ENCODE measurements at places on chromosomes 1 and 21.

DNA sequence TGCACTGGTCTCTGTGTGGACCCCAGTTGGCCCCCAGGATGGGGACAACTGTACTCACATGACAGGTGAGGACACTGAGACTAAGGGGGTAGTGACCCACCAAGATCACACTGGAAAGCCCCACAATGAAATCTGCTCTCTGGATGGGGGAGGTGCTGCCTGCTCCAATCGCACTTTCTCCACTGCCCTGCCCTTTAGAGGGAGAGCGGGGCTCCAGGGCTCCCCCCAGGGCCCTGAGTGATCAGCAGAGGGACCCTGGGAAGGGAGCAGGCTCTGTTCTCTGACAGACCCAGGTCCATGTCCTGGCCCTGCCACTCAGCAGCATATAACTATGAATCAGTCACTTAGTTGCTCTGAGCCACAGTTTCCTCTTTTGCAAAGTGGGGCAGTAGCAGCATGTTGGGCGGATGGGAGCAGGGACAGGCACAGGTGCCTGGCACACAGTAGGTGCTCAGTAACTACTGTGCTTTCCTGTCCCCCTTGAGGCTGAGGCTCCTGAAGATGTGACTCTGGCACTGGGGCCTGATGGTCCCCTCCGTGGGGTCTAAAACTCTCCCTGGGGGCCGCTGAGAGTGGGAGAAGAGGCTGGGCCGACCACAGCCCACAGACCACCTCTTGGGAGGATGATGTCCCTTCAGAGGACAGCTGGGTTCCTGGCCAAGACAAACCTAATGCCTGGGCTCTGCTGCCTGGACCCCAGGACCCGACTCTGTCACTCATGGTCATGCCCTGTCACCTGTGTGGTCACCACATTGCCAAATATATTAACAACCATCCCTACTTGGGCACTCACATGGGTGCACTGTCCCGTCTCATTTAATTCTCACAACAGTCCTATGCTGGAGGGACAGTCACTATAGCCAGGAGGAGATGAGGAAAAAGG, 222.7 kb downstream of the PTPRU start:
- DNase-seq = no peak

- no peak for DNase-seq
Measured at GRCh38 chr1:167330601-167331293, 110.1 kb downstream of the POU2F1 start.

DNA sequence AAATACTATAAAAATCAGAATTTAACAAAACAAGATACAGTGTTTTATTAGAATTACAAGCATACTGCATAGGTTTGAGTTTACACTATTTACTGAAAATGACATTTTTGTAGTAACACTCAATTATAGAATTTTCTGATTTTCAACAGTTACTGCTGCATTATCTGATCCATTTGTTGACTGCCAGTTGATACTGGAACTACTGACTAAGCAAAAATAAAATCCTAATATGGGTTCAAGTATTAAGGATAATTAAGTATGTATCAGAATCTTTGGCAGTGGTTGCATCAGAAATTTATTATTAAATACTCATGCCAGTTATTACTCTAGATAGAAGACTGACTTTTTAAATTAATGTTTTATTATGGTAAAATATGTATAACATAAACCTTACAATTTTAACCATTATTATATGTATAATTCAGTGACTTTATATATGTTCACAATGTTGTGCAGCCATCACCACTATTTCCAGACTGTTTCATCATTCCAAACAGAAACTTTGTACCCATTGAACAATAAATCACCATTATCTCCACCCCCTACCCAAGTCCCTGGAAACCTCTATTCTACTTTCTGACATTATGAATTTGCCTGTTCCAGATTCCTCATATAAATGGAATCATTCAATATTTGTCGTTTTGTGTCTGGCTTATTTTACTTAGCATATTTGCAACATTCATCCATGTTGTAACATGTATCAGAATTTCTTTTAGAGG, 58.2 kb upstream of the GPR88 start:
- no peak for DNase-seq

DNA sequence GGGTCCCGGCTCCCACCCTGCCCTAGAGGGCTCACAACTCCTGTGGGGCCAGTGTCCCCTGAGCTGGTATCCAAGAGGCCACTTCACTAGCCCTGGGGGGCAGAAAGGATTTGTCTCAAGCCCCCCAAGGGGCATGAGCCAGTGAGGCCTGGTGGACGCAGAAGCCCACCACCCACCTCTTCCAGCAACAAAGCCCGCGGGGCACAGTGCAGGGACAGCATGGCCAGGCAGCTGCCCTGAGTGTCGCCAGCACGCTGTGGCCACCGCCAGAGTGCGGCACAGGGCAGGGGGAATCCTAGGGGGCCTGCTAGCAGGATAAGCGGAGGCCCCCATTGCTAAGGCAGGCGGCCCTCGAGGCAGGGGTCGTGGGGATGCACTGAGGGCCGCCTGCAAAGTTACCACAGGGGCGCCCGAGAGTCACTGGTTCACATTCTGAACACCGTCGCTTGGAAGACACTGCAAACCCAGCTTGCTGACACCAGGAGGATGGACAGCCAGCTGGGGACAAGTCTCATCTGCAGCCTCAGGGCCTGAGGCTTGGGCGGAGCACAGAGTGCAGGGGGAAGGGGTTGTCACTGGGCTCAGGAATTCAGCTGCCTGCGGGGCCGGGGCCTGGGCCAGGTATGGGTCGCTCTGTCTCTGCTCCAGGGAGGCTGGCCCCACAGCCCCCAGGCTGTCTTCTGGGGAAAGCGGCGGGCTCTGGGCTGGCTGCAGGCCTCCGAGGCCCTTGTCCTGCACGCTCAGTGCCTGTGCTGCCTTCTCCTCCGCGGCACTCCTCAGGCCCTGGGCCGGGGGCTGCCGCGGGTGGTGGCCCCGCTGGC, 26.8 kb downstream of the SLC19A1 start:
- no peak for DNase-seq

DNA sequence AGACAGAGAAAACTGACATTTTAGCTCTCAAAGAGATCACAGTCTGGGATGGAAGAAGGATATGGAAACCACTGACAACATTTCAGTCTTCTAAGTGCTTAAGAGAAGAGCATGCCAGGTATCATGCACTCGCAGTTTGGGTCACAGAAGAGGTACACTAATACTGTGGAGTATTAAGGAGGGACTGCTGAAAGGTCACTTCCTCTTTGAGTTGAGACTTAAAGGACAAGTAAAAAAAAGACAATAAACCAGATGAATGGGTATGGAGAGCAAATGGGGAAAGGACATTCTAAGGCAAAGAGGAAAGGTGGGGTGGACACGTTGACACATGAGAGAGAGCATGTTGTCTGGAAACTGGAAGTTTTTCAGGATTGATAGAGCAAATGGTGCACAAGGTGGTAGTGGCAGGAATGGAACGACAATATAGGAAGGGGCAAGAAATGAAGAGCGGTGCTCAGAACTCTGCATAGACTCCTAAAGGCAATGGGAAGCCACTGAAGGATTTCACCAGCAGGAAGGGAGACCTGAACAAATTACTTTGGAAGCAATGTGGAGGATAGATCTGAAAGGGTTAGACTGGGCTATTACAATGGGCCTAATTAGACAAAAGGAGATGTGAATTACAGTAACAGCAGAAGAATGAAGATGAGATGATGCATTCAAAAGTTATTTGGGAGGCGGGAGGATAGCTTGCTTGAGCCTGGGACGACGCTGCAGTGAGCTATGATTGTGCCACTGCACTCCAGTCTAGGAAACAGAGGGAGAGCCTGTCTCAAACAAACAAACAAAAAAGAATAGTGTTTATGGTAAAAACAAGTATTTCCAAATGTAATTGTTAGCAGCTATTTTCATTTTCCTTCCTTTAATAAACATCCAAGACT, 11.1 kb downstream of the DIPK1A start:
- no peak for DNase-seq

- no peak for DNase-seq
Measured at GRCh38 chr1:24636661-24637357, 6.3 kb upstream of the SRRM1 start.

GRCh38 chr1:47555841-47556560, 118.2 kb downstream of the FOXD2 start:
- no peak for DNase-seq

- DNase-seq = no peak
Measured at GRCh38 chr1:221714227-221715152, 27.4 kb downstream of the DUSP10 start.

- no peak for DNase-seq
Measured at GRCh38 chr1:168210312-168210711, 15.5 kb upstream of the SFT2D2 start.

DNA sequence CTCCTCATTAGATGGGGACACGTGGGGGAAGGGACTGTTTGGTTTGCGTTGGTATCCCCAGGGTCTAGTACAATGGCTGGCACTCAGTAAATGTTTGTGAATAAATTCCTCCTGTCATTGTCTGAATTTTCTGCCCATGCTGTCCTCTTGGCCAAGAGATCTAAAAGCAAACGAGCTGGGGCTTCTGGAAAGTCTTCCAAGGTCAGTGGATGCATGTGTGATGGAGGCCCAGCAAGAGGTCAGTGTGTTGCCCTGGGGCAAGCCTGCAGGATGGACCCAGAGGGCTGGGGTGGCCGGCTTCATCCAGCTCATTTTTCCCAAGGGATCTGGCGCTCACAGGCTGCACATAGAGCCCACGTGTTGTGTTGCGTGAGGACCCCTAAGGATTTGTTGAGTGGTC, 30.0 kb upstream of the JUN start:
- DNase-seq = no peak

DNA sequence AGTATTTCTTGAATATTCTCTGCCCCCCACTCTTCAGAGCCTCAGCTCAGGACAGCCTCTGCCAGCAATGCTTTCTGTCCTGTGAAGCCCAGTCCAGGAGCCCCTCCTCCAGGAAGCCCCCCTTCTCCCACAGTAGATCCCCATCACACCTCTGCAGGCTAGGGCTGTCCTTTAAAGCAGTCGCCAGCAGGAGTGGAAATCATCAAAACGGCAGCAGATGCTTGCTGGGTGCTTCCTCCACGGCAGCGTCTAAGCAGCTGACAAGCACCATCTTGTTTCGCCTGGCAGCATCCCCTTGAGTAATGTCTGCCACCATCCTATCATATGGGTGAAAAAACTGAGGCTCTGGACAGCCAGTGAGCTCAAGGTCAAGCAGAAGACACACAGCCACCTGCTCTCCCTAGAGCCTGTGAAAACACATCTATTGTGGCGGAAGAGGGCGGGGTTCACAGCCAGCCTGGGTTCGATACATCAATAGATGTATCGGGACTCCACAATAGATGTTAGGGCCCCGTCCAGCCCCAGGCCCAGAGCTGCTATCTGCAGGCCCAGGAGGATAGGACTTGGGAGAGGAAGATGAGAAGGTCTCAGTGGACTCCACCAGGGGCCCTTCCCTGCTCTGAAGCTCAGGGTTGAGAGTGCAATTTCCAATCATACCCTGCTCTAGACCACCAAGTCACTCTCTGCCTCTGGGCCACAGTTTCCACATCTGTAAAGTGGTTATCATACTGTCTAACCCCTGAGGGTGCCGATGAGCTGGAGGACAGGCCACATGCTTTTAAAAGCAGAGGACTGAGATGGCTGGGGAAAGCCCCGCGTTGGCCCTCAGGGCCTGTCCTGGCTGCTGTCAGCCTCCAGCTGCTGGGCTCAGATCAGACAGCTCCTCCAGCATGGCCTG, 17.5 kb downstream of the RUNX3 start:
- no peak for DNase-seq

DNA sequence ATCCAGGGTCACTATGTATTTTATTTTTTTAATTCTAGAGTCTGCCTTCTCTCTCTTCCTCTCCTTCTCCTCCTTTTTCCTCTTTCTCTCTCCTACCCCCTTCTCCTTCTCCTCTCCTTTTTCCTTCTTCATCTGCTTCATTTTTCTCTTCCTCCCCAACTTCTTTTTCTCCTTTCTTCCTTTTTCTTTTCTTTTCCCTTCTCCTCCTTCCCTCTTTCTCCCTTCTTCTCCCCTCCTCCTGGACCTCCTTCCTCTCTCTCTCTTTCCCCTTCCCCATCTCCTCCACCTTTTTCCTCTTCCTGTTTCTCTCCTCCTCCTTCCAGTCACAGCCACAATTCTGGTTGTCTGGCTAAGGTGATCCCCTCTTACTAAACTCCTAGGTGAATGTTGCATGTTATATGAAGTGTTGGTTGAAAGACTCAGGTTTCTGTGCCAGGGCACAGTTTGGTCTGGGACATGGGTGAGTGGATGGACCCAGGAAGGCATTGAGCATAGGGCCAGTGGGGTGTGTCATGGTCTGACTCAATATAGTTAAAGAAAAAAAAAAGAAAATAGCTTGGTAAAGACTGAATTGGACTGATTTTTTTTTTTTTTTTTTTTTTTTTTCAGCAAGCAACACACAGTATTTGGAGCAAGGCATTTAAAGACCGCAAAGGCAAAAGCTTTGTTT, 266.9 kb downstream of the TGFB2 start:
- DNase-seq = no peak

Measured in activated CD8-positive, alpha-beta memory T cell treated with anti-CD3 and anti-CD28 coated beads for 1 hour (primary cell).